HS-5 (cell line): ENCODE measurements at places on chromosomes 2 and 18.

GRCh38 chr2:27857417-27858172 lies 32.6 kb downstream of the RBKS start:
- no peak for DNase-seq

DNA sequence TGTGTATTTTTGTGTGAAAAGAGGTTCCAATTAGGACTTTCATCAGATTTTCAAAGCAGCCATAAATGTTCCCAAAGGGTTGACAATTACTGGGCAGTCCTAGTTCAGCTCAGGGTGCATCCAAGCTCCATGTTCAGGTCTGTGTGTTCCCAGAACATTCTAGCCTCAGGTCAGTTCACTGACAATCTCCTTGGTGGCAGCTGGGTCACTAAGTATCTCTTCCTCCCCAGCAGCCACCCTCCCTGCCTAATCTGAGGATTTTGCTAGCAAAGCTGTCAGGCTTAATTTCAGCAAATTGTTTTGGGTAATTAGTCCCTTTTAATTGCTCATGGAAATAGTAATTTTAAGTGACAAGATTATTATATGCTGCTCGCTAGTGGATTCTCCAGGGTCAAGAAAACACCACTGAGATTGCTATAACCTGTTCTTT lies 29.8 kb downstream of the UPP2 start:
- no peak for DNase-seq

GRCh38 chr2:98037206-98037605 lies 41.5 kb upstream of the TMEM131 start:
- DNase-seq: no peak

DNA sequence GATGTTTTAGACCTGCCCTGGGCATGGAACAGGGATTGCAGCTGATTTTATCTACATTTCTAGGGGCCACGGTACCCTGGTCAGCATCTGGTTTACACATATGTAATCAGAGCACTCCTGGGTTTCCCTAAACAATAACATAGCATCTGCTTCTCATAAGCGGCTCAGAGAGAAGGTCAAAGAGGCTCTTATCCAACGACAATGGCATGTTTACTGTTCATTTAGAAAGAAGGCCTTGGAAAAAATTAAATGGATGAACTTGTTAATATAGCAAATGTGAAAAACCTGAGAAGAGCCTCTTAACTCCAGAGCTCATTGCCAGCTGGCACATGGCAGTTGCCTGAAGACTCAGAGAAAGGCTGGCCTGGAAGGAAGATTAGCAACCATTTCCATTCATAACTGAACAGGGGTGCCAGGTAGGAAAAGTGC lies 202.8 kb upstream of the THUMPD2 start:
- no peak for DNase-seq

DNA sequence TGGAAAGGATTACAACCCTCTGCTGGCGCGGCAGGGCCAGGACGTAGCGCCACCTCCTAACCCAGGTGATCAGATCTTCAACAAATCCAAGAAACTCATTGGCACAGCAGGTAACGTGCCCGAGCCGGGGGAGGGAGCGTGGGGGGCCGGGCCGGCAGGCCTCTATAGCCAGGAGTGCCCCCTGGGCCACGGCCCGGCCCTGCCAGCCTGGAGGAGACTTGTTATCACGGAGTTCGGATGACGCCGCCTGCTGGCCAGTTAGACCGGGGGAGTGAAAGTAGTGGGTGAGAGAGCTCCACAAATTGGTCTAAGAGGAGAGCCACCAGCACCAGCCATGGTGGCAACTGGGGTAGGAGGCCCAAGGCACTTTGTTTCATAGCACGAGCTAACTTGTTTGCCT lies 8.6 kb upstream of the TMEM214 start:
- DNase-seq: no peak

- DNase-seq: no peak
Measured at GRCh38 chr2:24739354-24740025, 53.7 kb downstream of the PTRHD1 start.

GRCh38 chr2:114546531-114546930 lies 104.1 kb downstream of the DPP10 start:
- no peak for DNase-seq

- DNase-seq: no peak
Measured at GRCh38 chr2:152167065-152167464, 8.5 kb downstream of the STAM2 start.

- DNase-seq: no peak
Measured at GRCh38 chr2:45953376-45954027, 302.0 kb downstream of the PRKCE start.

GRCh38 chr2:236936446-236936940 lies 149.2 kb upstream of the COPS8 start:
- no peak for DNase-seq

DNA sequence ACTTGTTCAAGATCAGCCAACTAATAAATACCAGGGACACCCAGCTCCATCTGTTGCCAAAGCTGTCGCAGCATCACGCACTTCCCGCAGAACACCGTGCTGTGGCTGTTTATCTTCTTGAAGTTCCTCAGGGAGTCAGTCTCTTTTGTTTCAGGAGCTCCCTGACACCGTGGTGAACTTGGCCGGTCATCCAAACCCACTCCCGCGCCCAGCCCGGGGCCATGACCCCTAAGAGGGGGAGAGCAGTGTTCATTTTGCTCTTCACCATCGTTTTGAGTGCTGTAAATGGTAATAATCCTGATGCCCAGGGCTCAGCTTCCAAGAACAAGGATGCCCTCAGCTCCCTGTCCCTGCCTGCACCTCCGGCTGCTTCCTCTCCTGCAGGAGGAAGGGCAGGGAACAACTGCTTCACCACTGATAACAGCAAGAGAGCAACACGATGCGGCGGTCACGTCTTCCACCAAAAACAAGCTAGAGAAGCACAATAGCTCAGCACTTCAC lies 131.4 kb downstream of the SEPTIN10 start:
- no peak for DNase-seq

DNA sequence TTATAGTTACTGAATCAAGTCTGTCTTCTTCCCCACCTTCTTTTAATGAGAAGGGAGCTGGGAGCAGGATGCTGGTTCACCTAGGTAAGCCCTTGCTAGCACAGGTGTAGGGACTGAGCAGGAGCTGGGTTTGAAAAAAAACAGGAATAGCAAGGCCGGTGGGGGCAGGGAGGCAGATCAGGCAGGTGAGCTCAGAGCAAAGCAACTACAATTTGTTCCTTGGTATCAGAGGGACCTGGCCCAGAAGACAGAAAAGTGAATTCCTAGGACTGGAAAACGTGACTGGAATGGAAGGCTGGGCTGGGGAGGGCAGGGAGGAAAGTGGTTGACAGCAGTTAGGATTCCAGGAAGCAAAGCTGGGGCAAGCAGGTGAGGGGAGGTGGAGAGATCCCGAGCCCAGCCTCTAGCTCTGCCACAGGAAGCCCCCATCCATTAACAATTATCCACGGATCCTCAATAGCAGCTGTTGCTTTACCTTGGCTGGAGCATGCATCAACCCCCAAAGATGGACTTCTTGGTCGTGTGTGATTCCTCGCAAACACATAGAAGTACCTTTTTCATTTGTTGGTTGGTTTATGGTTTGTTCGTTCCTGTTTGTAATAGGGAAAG lies 118.4 kb downstream of the LNPK start:
- DNase-seq: no peak

GRCh38 chr2:69384618-69385081 lies 2.4 kb downstream of the GFPT1 start:
- DNase-seq: no peak

- DNase-seq: no peak
Measured at GRCh38 chr2:17441790-17442189, 76.5 kb downstream of the RAD51AP2 start.

- no peak for DNase-seq
Measured at GRCh38 chr18:51089691-51090090, 59.7 kb downstream of the SMAD4 start.

DNA sequence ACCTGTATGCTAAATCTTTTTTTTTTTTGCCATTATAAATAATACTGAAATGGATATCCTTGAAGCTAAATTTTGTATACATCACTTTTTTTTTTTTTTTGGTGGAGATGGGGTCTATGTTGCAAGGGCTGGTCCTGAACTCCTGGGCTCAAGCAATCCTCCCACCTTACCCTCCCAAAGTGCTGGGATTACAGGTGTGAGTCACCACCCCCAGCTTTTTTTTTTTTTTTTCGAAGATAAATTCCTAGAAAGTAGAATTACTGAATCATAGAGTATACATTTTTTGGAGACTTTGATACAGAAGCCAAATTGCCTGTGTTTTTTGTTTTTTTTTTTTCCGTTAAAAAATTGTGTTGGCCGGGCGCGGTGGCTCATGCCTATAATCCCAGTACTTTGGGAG lies 51.0 kb upstream of the MCFD2 start:
- no peak for DNase-seq

GRCh38 chr2:20103530-20103929 lies 52.1 kb upstream of the LAPTM4A start:
- DNase-seq: no peak

DNA sequence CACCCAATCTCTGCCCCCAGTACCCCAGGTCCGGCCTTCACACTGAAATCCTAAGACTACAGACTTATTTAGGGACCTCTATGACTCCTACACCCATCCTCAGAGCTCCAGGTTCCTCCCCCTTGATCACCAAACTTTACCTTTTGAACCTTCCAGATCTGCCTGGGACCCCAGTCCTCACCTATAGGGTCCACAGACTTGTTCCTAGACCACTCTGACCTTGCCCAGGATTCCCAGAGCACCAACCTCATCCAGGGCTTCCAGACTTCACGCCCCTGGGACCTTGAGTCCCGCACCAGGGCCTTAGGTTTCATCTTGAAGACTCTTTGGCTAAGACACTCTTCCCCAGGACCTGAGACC lies 462 bp downstream of the CHCHD5 start:
- no peak for DNase-seq

GRCh38 chr18:58578835-58579560 lies 49.9 kb downstream of the ALPK2 start:
- peak; percentile 82 for DNase-seq

- no peak for DNase-seq
Measured at GRCh38 chr2:67465623-67466022, 68.5 kb downstream of the ETAA1 start.

DNA sequence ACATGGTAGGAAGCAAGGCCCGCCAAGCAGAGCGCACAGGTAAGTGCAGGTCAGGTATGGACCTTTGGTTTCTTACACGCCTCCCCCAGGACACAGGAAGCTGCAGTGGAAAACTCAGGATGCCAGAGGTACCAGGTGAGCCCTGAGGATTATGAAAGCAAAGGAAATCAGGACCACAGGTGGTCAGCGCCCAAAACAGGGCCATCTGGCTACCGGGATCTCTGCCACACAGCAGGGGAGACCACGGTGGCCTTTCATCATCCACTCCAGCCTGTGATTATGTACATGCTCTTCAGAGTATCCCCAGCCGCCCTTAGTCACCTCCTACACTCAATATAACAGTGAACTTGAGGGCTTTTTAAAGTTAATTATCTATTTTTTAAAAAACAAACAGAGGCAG lies 125.5 kb upstream of the EPC2 start:
- no peak for DNase-seq

GRCh38 chr2:138446043-138446442 lies 55.5 kb upstream of the SPOPL start:
- no peak for DNase-seq

DNA sequence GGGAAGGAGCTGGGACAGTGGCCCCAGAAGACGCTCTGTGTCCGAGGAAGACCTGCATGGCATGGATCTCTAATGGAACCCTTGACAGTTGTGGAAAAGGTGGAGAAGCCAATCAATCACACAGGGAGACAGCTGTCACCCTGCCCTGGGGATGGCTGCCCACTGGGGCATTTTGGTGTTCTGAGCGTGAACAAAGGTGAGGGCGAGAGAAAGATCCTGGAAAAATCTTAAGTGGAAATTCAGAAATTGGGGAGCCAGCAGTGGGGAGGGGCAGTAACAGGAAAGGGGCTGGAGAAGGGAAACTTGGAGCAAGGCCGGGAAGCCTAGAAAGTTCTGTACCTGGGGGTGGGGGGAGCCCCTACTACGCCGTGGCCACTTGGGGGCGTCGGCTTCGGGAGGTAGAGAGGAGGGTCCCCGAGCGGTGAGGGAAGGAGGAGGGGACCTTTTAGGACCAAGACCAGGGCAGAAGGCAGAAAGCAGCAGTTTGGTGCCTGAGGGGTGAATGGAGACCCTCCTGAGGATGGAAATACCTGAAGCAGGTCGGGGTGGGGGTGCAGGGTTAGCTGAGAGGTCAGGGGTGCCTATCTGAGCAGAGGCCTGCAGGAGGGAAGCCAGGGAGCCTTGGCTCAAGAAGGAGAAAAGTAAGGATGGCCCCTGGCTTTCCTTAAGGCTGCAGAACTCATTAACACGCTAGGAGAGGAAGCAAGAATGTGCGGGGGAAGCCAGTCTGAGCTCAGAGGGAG lies 30.0 kb downstream of the NGEF start:
- DNase-seq: no peak

- DNase-seq: no peak
Measured at GRCh38 chr18:3111523-3112240, 98.7 kb upstream of the LPIN2 start.

GRCh38 chr2:85152895-85153294 lies 19.7 kb downstream of the TCF7L1 start:
- DNase-seq: no peak

DNA sequence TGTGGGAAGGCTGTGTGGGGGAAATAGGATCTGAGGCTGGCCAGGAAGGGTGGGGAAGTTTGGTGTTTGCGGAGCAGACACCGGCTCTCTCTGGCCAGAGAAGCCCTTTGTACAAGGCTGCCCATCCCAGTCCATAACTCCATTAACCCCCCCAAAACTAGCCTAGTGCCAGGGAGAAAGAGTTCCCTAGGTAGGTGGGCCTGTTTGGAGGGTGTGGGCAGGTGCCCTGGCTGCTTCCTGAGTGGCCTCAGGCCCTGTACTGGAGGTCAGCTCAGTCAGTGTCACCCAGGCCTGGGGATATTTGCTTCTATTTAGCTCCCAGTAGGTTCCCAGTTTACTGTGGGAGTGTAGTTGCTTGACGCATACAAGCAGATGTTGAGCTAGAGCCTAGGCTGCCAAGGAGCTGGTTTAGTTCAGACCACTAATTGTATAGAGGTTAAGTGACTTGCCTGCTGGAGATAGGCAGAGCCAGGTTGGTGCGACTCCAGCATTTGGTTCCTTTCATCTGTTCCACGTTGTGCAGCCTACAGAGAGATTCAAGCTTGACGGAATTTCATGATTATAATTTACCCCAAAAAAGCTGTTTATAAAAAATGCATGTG lies 2.9 kb upstream of the GREB1 start:
- DNase-seq: no peak

- DNase-seq: no peak
Measured at GRCh38 chr2:219525533-219526232, 11.4 kb downstream of the ASIC4 start.

DNA sequence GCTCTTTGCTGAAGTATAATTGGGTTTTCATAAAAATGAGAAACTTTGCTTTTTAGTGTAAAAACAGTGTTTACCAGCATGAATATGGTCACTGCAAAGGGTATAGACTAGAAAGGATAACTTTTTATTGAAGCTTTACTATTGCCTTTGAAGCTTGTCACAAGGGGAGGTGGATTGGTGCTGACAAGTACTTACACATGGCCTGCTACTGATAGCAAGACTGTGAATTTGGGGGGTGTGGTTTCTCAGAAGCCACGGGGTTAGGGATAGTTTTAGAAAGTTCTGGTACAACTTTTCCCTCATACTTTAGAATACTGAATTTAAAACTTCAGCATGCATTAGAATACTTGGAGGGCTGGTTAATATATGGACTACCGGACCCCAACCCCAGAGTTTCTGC lies 294.1 kb downstream of the SOCS6 start:
- no peak for DNase-seq
